ENCODE measurements at places on chromosomes 6 and 20.

GRCh38 chr20:21241406-21241805, 61.7 kb upstream of the XRN2 start:
- no peak for DNase-seq

- DNase-seq: peak; percentile 49
Measured at GRCh38 chr20:51930775-51931174, 128.5 kb upstream of the SALL4 start.

GRCh38 chr6:142265476-142265875, 36.3 kb upstream of the ADGRG6 start:
- no peak for DNase-seq

- DNase-seq: no peak
Measured at GRCh38 chr6:36273802-36274514, 4.1 kb downstream of the PNPLA1 start.

DNA sequence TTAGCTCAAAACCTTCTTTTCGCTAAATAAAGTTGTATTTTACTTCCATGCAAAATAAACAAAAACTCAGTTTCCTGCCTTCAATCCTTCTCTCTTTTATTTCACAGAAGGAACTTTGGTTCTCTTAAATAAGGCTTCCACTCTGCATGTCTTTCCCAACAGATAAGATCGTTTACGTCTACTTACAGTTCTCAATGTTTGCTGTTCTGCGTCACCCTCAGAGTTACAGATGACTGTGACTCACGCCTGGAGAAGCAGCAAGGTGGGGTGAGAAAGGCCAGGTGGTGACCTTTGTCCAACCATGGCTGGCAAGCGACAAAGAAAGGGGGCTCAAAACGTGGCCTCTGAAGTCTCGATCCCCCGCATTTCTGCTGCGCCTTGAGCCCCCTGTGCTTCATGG, 51.4 kb upstream of the RPS6KA2 start:
- DNase-seq: no peak

DNA sequence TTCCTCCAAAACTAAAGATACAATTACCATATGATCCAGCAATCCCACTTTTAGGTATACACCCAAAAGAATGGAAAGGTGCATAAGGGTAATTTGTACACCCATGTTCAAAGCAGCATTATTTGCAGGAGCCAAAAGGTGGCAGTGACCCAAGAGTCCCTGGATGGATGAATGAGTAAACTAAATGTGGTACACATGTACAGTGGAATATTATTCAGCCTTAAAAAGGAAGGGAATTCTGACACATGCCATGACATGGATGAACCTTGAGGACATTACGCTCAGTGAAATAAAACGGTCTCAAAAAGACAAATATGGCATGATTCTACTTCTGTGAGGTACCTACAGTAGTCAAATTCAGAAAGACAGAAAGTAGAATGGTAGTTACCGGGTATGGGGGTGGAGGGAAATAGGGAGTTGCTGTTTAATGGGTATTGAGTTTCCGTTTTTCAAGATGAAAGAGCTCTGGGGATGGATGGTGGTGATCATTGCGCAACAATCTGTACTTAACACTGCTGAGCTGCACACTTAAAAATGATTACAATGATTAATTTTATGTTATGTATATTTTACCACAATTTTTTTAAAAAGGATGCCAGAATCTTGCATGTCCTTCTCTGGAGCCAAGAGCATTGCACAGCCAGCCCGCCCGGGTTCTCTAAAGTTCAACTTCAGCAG, 518.9 kb upstream of the JARID2 start:
- DNase-seq: no peak

GRCh38 chr20:12762725-12763124, 246.0 kb upstream of the SPTLC3 start:
- no peak for DNase-seq

DNA sequence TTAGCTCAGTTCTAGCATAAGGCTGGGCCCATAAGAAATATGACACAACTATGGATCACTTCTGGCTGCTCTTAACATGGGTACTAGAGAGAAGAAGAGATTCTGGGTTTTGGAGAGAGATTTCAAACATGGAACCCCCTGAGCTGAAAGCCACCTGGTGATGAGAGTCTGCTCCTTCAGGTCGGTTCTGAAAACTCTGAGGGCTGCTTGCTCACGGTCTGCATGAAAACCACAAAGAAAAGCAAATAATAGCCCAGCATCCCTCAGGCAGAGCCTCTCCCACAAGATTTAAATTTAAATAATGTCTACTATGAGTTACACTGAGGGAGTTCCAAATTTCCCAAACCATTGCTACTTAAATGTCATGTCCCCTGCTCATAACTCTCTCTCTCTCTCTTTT, 301.5 kb downstream of the BMP7 start:
- no peak for DNase-seq

DNA sequence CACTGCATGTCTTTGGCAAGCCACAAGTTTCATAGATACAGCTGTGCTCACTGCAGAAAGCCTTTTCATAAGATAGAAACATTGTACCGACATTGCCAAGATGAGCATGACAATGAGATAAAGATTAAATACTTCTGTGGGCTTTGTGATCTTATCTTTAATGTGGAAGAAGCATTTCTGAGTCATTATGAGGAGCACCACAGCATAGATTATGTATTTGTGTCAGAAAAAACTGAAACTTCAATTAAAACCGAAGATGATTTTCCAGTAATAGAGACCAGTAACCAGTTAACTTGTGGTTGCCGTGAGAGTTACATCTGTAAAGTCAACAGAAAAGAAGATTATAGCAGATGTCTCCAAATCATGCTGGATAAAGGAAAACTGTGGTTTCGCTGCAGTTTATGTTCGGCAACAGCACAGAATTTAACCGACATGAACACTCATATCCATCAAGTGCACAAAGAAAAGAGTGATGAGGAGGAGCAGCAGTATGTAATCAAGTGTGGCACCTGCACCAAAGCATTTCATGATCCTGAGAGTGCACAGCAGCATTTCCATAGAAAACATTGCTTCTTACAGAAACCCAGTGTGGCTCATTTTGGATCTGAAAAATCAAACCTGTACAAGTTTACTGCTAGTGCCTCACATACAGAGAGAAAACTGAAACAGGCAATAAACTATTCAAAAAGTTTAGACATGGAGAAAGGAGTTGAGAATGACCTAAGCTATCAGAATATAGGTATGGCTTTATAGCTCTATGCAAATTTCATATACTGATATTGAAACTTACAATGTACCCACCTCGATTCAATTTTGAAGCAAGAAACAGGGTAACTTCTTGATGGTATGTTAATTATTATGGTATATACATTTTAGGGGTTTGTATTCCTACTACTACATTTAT, 23.9 kb upstream of the BAG2 start:
- no peak for DNase-seq

DNA sequence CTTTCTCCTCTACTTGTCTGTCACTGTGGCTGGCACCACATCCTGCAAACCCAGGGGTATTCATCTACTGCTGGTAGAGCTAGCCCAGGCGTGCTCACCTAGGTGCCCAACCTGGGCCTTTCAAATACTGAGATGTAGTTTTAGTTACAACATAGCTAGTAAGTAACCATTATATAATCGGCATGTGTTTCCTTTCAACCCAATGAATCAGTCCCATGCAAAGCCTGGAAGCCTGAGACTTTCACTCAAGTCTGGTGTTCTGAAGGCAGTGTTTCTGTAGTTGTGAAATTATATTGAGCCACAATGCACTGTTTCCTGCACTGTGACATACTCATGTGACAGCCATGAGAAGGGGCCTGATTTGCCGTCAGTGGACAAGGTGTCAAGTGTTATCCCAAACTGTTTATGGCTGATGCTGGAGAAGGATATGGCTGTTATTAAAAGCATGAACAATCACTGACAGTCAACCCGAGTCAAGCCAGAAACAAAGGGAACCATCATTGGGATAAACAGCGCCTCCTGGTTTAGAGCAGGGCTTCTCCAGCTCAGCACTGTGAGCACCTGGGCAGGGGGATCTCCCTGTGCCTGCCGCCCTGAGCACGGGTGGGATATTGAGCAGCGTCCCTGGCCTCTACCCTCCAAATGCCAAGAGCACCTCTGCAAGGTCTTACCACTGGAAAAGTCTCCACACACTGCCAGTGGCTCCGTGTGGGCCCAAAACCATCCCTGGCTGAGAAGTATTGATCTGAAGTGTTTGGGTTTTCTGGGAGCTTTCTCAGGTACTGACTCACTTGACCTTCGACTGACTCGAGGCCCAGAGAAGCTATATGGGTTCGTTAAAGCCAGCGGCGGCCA, 1.6 kb downstream of the PSMA7 start:
- DNase-seq: no peak

GRCh38 chr20:56750430-56750829, 121.3 kb downstream of the TFAP2C start:
- DNase-seq: no peak

GRCh38 chr20:33670715-33671499, 3.3 kb downstream of the NECAB3 start:
- DNase-seq: no peak

DNA sequence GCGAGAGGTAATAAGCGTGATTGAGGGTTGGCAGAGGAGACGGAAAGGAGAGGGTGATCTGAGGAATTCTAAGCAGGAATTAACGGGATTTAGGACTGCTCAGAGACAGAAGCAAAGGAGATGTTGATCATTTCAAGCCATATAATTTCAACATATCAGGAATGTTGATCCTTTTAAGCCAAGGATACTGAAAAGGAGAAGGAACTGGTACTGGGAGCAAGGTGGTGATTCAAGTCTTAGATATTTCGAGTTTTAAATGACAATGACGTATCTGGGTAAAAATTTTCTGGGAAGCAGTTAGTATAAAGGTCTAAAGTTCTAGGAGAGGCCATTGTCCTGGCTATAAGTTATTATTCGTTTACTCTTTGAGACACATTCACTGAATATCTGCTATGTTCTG, 91.3 kb upstream of the OGFRL1 start:
- peak; percentile 36 for DNase-seq

DNA sequence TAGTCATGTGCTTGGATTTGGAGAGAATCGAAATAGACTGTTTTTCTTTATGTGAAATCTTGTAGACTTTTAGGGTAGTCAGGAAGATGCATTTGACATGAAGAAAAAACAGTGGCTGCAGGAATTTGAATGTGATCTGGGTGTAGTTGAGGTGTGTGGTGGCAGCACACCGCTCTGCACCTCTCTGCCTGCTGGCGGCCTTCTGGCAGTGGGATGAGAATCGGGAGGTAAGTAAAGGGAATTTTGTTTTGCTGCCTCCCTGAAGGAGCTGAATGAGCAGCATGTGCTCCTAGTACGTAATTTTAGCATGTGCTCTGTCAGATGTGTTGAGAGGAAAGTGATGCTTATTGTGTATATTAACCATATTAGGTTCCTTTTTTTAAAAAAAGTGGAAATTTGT, 3.2 kb downstream of the TPD52L2 start:
- DNase-seq: no peak

- no peak for DNase-seq
Measured at GRCh38 chr20:36951979-36952738, 651 bp upstream of the SAMHD1 start.

DNA sequence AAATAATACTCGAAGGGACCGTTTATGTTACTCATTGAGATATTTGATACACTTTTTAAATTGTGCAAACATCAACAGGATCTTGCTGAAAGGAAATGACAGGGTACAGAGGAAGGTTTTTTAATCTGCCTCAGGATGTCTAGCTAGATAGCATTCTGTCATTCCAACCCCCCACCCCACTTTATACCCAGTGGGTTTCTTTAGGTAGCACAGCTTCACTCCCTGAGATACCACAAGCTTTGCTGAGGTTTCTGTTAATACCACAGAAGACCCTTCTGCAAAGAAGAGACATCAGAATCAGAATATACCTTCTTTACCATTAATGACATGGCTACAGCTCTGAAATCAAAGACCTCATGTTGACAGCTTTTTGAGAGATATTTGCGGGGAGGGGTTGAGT, 1.3 kb downstream of the PHACTR2 start:
- DNase-seq: no peak

- no peak for DNase-seq
Measured at GRCh38 chr6:25700761-25701160, 48.7 kb downstream of the SCGN start.

GRCh38 chr20:64247970-64248841, 7.3 kb upstream of the PCMTD2 start:
- no peak for DNase-seq

DNA sequence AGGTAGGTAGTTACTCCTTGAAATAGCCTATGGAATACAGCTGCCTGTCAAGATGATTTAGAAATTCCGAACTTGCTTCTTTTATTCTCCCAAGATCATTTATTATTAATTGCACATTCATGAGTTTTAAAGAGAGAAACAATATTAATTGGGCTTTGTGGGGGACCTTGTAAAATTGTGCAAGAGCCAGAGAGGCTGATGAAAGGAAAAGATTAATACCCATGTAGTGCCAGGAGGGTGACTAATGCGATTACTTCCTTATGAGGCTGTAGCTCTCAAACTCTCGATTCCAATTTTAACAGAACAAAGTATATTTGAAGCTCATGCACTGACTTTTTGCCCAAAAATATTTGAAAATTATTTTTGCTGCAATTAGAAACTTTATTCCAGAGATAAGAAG, 423.8 kb upstream of the ID4 start:
- no peak for DNase-seq

- DNase-seq: no peak
Measured at GRCh38 chr6:132118144-132118543, 167.0 kb upstream of the CCN2 start.

- no peak for DNase-seq
Measured at GRCh38 chr6:163185744-163186143, 228.8 kb upstream of the QKI start.
